ENCODE measurements at places on chromosomes 11 and 22.

GRCh38 chr22:36586271-36586670, 57.3 kb upstream of the EIF3D start:
- no peak for DNase-seq

DNA sequence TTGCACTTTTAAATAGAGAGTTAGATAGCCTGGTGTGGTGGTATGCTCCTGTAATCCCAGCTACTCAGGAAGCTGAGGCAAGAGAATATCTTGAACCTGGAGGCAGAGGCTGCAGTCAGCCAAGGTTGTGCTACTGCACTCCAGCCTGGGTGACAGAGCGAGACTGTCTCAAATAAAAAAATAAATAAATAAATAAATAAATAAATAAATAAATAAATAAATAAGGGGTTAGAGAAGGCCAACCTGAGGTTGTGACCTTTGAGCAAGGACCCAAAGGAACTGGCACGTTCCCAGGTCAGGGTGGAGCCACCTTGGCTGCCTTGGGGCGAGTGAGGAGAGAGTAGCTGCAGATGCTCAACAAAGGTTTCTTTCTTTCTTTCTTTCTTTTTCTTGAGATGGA, 65.3 kb upstream of the TENM4 start:
- no peak for DNase-seq

- peak; percentile 19 for DNase-seq
Measured at GRCh38 chr11:69587454-69588090, 53.4 kb upstream of the CCND1 start.

- no peak for DNase-seq
Measured at GRCh38 chr11:114265122-114265878, 30.9 kb upstream of the NNMT start.

- no peak for DNase-seq
Measured at GRCh38 chr11:63532799-63533475, 3.7 kb upstream of the PLAAT4 start.

DNA sequence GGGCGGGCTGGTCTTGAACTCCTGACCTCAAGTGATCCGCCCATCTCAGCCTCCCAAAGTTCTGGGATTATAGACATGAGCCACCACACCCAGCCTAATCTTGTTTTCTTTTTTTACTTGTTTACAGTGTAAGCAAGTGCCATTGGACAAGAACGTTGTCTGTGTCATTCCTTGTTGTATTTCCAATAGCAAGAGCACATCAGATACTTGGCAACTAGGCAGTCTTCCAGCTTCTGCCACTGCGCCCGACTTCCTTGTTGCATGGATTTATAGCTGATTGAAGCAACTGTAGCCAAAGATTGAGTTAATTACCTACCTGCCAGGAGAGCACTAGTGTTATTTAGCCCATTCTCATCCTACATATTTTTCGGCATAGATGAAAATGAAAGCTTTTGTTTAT, 3.1 kb upstream of the SGSM3 start:
- no peak for DNase-seq
